ENCODE measurements at places on chromosomes 6 and 20.

GRCh38 chr20:17613328-17614175 is 43.7 kb downstream of the DSTN start:
- DNase-seq, result no peak

DNA sequence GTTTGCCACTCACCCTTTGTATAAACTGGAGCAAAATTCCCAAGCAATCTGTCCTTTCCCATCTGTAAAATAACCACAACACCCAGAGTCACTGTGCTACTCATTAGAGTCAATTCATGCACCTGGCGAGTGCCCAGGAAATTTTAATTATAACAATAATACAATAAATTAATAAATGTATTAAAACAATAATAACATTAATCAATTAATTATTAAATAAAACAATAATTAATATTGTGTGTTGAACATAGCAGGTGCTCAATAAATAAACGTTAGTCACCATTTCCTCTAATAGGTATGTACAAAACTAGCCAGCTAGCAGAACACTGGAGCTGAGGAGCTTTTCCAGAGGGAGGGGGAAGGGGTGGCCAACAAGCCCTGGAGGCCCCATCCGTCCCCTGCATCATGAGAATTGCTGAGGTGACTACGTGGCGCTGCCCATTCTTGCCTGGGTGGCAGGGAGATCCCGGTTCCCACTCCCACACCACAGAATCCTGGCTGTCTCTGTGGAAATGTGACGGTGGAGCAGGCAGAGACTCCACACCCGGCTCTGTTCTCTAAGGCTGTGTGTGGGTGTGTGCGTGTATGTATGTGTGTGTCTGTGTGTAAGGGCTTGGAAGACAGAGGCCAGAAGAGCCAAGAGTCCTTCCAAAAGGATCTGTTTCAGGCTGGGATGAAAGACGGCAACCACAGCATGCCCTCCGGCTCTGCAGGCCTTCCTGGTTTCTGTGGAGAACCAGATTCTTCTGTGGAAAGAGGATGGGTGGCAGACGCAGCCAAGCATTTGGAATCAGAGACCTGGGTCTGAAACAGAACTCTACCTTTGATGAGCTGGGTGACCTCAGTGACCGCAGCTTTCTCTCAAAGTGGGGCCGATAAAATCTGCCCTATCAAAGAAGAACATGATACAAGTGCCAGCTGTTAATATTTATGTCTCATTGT is 18.8 kb upstream of the EZR start:
- no peak for DNase-seq

- no peak for DNase-seq
Observed at GRCh38 chr20:46683668-46683938, 5.6 kb downstream of the TP53RK start.

DNA sequence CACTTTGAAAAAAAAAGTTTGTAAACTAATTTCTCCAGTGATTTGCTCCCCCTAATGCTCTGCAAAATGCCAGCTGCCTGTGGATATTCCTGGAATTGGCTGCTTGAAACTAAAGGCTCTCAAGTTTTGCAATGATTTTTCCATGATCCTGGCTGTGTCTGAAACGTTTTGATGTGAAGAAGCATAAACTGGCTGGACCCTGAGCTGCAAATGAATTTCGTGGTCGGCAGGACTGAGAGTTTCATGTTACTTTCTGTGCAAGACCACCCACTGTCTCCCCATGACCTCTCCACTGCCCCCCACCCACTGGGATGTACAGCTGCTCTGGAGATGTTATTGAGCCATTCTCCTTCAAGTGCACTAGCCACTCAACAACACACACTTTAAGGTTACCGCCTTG is 171.3 kb upstream of the SSTR4 start:
- DNase-seq, result no peak

- no peak for DNase-seq
Observed at GRCh38 chr6:34369385-34369784, 23.1 kb downstream of the NUDT3 start.

- no peak for DNase-seq
Observed at GRCh38 chr6:80988892-80989291, 763.6 kb downstream of the TENT5A start.

DNA sequence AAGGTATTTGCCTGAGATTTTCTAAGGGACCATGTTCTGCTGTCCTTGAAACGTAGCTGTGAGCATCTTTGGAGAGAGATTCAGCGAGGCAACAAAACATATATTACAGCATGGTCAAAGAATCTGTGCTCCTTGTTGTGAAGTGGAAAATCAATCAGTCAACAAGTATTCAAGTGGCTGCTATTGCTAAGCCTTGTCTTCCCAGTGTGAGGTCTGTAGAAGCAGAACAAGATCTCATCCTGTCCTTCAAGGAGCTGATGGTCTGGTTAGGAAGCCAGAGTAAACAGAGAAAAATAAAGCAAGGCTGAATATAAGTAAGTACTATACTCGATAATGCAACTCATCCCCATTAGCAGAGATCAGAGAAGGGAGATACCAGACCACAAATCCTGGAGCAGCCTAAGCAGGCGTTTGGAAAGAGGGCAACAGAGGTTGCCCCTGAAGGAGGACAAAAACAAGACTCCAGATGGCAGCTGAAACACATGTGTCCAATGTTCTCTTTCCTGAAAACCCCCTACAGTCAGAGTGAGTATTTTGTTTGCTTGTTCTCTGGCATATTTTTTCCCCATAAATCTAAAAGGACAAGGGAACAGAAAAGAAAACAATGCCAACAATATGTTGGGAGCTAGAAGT is 392.0 kb downstream of the SYNE1 start:
- DNase-seq, result no peak

DNA sequence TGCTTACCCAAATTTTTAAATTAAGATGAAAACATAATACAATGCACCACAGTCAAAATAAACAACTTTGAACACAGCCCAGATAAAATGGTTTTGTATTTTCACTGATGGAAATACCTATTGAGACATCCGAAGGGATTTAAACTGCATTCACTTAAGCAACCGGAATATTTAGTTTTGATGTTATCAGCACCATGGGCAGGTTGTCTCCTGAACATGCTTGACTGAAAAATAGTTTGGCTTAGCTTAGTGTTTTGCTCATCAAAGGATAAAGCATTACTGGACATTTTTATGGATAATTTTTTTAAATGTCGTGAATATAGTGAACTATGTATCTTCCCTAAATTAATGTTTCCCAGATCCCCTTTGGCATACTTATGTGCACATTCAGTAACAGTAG is 177.5 kb downstream of the GJA1 start:
- DNase-seq, result no peak

GRCh38 chr20:63641146-63641791 is 12.0 kb downstream of the STMN3 start:
- DNase-seq, result no peak

DNA sequence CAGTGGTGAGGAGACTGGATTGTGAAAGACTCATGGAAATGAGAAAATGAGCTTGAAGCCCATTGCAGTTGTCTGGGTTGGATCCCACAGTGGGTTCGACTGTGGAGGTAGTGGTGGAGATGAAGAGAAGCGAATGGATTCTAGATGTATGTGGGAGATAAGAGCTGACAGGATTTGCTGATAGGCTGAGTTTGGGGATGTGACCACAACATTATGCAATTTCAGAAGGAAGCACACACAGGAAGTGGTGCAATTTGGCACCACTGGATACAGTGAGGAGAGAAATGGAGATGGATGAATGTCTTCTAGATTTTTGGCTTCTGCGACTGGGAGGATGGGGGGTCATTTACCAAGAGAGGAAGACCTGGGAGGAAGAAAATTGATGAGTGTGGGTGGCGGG is 64.4 kb upstream of the MAFB start:
- no peak for DNase-seq

DNA sequence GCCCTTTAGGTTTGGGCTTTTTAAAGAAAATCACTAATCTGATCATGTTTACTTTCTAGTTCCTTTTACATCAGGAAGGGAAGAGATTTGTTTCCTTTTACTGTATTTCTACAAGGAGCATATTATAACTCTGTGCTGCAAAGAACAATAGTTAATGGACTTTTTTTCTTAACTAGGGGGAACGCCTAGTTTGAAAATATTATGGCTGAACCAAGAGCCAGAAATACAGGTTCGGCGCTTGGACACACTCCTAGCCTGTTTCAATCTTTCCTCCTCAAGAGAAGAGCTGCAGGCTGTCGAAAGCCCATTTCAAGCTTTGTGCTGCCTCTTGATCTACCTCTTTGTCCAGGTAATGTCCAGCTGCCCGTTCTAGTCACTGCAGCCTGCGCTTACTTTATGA is 41.4 kb downstream of the FAM120B start:
- no peak for DNase-seq

- no peak for DNase-seq
Observed at GRCh38 chr20:7248281-7249201, 481.1 kb downstream of the BMP2 start.
